NCI-H69 (cell line): ENCODE measurements at places on chromosomes 3 and 15.

DNA sequence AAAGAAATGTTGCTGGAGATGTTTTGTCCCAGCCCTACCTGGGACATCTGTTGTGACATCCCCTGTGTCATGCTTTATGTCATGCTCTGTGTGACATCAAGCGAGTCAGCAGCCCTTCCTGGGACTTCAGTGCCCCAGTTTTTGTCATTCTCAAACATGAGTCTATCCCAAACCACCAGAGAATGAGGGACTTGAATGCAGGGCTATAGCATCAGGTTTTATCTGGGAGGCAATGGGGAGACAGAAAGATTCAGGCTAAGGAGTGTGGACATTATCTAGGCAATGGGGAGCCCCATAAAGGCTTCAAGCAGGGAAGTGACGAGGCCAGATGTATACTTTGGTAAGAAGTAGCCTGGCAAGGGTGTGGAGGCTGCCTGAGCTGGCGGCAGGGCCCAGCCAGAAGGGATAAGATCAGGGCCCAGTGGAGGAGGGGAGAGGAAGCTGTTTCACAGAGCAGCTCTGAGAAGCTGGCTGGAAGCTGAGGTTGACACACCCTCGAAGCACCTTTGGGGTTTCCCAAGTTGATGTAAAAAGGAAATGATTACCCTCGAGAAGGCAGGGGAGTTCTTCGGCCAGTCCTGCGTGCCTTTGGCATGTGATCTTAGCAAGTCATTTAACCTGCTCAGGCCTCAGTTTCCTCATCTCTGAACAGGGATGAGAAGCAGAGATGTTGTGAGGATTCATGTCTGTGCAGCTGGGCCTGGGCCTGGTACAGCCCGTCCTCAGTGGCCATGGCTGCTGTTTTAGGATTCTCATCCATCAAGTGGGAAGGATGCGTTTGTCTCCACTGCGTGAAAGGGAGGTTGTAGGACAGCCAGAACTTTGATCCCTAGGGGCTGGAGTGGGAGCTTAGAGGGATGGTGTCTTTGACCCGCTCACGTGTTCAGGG is 34.3 kb downstream of the IRAK2 start:
- DNase-seq, result no peak

- no peak for DNase-seq
Measured at GRCh38 chr15:23403550-23403949, 43.5 kb downstream of the GOLGA6L2 start.

- no peak for DNase-seq
Measured at GRCh38 chr15:40293006-40293405, 10.1 kb upstream of the ANKRD63 start.

DNA sequence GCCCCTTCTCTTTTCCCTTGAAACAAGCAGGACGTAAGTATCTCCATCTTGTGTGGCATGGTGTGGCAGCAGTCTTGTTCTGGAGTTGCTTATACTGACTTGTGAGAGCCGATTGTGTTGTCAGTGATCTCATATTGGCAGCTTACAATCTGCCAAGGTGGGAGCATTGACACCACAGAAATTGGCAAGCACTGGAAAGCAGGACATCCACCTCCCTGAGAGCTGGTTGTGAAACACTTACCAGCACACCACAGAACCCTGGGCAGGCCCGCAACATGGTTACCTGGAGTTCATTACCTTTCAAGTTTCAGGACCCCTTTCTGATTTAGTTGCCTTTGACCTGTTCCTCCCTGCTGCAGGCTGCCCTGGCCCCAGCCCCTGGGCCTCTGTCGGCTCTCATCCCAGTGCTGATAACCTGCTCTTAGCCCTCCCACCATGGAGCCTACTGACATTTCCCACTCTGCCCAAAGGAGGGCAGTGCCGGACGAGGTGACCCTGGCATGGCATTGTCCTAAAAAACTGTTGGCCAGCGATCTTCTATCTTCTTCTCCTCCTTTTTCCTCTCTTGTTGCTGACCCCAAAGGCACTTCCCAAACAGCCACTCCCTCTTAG is 10.6 kb upstream of the ATP2B2 start:
- DNase-seq, result no peak
